ENCODE measurements at places on chromosomes 16 and 17.

DNA sequence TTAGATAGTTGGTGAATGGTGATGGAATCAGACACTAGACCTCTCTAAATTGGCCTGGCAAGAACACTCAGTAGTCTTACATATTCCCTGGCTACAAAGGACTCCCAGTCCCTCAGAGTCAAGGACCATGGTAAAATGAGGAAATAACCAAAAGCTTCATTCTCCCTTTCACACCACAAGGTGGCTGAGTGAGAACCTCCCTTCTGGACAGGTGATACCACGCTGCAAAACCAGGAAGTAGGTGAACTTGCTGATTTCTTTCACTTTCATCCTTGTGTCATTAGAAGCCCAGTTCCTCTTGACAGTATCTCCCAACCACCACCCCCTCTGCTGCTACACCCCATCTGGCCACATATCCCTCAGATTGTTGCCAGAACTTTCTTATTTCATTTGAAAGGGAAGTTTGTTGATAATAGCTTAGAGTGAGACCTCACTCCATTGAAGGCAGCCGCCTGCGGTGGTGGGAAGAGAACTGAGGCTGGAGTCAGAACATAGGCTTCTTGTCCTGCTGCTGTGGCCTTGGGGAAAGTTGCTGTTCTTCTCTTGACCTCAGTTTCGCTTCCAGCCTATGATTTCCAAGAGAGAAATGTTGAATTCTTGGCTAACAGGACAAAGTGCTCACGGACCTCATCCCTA lies 290.6 kb upstream of the CCL2 start:
- DNase-seq, result peak; percentile 15

- no peak for DNase-seq
Observed at GRCh38 chr16:83633286-83633685, 174.5 kb upstream of the HSBP1 start.

- DNase-seq, result no peak
Observed at GRCh38 chr17:61007980-61008379, 330.3 kb downstream of the BCAS3 start.

DNA sequence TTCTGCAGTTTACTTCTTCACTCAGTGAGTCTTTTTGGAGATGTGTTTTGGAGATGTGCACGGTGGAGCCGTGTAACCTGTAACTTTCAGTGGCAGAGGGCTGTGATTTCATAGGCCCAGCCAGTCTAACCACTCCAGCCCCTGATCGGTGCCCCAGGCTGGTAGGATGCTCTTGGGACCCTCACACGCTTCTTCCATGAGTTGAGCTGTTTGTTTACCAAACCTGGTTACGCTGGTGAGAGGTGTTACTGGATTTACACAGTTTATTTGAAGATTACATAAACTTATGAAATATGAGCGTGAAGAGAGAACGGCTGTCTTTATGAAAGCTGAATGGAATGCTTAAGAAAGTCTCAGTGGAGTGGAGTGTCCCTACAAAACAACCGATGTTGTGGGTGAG lies 96.7 kb downstream of the CMIP start:
- no peak for DNase-seq

DNA sequence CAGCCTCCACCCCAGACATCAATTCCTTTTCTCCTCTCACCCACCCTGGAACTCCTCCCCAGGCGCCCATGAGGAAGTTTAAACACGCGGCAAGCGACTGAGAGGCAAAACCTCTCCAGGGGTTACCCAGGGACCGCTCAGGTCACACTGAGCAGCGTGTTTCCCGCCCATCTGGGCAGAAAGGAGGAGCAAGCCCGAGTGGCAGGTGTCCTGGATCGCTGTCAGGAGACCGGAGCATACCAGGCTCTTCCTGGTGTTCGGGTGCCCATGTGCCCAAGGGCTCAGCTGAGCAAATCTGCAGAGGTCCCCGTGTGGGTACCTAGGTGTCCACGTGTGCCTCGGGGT lies 491 bp downstream of the SLC25A19 start:
- peak; percentile 75 for DNase-seq

Measured in NCI-H345 (cell line).